ENCODE measurements at places on chromosomes 7 and 10.
A peak's percentile ranks its signal among the peaks of the same experiment; 100 is the strongest.

- no peak for DNase-seq
These were observed 50.0 kb upstream of the BET1 start for GRCh38 chr7:94054130-94054529.

GRCh38 chr7:80208700-80209099 lies 74.1 kb downstream of the GNAI1 start:
- DNase-seq, result no peak

GRCh38 chr10:24723788-24724380 lies at the start of gene ARHGAP21:
Gene ARHGAP21, minus strand, starts transcription at chr10:24723887. Its CDS starts 1,988 bp downstream, at chr10:24721899.
- no peak for DNase-seq

DNA sequence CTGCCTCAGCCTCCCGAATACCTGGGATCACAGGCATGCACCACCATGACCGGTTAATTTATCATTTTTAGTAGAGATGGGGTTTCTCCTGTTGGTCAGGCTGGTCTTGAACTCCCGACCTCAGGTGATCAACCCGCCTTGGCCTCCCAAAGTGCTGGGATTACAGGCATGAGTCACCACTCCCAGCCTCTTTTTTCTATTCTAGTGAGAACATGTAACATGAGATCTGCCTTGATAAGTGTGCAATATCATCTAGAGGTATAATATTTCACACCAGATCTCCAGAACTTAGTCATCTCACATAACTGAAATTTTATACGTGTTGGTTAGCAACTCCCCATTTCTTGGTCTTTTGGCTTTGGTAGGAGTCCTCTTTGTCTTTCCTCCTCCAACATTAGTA lies 656.9 kb downstream of the CNTNAP2 start:
- peak; percentile 67 for DNase-seq

GRCh38 chr10:122543676-122544445 lies 16.7 kb upstream of the DMBT1 start:
- no peak for DNase-seq

GRCh38 chr7:94391726-94392392 lies 2.8 kb upstream of the COL1A2 start:
- DNase-seq, result no peak

DNA sequence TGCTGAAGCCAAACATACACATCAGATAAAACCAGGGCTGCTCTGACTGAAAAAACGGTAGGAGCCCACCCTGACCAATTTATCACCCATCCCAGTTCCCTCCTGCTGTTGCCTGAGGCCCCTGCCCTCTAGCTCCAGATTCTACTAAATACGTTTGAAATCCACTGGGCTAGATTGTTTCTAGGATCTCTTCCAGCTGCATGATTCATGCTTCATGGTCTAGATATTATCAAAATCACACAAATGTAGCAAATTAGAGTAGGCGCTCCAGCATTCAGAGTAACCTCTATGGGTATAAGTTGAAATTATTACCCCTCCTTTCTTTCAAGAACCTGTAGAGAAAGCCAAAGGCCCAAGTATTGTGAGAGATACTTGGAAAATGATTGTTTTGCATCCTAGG lies 151.2 kb upstream of the FAM13C start:
- no peak for DNase-seq

- no peak for DNase-seq
These were observed 170.5 kb downstream of the SLIT1 start for GRCh38 chr10:97015240-97015639.

- DNase-seq, result no peak
These were observed 95.3 kb downstream of the LRRC4 start for GRCh38 chr7:127935847-127936376.

GRCh38 chr7:50212666-50213621 lies 91.6 kb upstream of the IKZF1 start:
- DNase-seq, result no peak

DNA sequence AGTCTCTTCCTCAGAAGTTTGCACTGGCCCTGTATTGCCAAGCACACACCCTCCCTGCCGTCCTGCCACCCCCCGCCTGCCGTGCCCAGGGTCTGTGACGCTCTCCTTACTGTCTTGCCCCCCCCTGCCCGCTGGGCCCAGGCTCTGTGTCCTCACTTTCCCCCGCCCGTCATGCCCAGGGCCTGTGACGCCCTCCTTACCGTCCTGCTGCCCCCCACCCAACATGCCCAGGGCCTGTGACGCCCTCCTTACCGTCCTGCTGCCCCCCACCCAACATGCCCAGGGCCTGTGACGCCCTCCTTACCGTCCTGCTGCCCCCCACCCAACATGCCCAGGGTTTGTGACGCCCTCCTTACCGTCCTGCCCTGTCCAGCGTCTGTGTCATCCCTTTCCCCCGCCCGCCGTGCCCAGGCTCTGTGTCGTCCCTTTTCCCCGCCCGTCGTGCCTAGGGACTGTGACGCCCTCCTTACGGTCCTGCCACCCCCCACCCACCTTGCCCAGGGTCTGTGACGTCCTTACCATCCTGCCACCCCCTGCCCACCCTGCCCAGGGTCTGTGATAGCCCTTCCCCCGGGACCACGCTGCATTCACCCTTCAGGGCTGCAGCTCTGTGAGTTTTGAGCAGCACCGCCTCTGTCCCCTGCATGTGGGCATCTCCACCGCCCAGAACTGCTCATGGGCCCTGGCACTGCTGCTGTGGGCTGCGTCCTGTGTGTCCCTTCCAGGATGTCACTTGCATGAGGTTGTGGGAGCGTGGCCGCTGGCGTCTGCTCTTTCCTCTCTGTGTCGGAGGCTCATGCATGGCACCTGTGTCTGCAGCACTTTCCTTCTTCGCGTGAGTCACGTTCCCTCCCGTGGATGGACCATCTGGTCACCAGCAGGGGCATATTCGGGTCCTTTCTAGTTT lies 19.3 kb upstream of the PRKAR1B start:
- no peak for DNase-seq

GRCh38 chr7:6294839-6295238 lies 22.4 kb upstream of the CYTH3 start:
- DNase-seq, result no peak

DNA sequence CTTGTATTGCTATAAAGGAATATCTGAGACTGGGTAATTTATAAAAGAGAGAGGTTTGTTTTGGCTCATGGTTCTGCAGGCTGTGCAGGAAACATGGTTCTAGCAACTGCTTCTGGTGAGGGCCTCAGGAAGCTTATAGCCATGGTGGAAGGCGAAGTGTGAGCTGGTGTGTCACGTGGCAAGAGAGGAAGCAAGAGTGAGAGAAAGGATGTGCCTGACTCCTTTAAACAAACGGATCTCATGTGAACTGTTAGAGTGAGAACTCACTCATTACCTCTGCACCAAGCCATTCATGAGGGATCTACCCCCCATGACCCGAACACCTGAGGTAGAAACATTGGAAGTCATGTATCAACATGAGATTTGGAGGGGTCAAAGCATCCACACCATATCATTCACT lies 7.7 kb upstream of the ITPRIP start:
- DNase-seq, result no peak

DNA sequence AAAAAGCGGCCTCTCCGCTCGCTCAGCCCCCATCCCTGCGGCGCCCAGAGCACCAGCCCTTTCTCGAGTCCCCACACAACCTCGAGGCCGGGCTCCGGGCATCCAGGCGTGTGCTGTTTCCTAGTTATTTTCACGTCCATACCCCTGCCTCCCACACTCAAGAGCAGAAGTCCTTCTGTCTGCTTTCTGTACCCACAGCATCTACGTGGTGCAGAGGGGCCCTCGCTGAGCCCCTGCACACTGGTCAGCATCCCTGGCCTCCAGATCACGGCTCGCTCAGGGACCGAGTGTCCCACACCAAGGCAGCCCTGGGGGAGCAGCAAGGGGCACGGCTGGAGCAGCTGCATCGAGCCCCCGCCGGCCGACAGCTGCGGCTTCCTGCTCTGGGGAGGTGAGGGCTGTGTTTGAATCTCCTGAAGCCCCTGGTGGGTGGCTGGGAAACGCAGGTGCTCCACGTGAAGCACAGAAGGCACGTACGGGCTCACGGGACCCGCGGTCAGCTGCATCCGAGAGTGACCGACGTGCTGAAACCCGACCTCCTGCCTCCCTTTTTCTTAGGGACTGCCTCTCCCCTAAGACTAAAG lies 333.1 kb downstream of the DNAJB6 start:
- no peak for DNase-seq

- no peak for DNase-seq
These were observed 236.6 kb upstream of the PPP1R3A start for GRCh38 chr7:114155116-114156110.

GRCh38 chr10:5629303-5630111 lies 36.9 kb downstream of the ASB13 start:
- peak; percentile 29 for DNase-seq

DNA sequence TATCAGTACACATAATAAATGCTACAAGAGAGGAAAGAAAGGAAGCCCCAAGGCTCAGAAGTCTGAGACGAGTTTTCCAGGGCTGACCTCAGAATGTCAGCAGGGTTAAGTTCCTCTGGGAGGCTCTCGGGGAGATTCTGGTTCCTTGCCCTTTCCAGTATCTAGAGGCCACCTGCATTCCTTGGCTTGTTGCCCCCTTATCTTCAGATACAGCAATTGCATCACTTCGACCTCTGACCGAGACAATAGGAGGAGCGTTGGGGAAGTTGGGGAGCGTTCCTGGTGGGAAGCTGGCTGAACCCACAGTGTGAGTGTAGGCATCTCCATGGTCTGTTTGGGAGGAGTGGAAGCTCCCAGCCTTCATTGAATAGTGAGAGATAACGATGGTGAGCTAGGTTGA lies 72.0 kb upstream of the MTPN start:
- DNase-seq, result no peak

DNA sequence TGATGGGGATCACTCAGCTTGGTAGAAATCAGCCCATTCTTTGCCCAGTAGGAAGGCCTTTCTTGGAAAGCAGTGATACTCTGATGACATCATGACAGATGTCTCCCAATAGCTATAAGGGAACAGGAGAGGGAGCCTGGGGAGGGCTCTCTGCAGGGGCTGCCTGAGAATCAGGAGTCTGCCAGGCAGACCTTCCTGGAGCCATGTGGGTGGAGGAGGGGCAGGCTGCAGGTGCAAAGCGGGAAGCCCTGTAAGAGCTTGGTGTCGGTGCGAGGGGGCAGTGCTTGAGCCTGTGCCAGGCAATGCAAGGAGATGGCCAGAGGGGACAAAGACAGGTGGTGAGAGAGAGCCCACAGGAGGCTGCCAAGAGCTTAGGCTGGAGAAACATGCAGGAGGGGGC lies 5.0 kb upstream of the TNS3 start:
- DNase-seq, result peak; percentile 91

DNA sequence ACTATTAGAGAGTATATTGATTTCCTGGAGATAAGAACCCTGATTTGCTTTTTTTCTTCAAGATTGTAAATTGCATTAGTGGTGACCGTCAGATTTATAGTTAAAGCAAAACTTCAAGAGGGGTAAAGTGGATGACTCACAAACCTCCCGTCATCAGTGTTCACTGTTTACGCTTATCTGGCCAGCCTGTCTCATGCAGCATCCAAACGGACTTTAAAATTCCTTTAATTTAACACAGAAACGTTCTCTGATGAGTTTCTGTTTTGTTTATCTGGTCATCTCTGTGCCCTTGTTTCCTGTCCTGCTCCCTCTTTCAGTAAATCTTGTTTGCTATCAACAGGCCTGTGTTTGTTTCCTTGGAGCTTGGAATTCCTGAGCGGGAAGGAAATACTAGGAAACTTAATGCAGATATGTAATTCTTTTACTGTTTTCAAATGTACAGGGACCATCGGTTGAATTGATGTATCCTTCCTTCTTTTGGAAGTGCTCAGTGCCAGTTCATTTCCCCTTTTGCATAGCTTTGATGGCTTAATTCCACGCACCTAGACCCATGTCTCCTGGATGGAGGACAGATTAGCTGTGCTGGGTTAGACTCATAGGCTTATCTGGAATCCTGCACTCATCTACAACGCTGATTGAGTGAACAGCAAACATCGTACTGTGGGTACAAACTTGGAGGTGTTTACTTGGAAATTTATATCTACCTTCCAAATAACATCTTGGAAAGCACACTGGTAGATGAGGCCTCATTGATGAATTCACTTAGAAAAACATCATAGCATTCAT lies 21.3 kb downstream of the PTPRE start:
- DNase-seq, result no peak

GRCh38 chr7:1883031-1883761 lies 213.1 kb downstream of the ELFN1 start:
- no peak for DNase-seq

- DNase-seq, result no peak
These were observed 47.1 kb upstream of the DYNC1I1 start for GRCh38 chr7:95725205-95725604.

GRCh38 chr7:1144269-1144771 lies 15.7 kb downstream of the ZFAND2A start:
- no peak for DNase-seq

GRCh38 chr7:84399661-84400060 lies 205.1 kb upstream of the SEMA3A start:
- DNase-seq, result no peak

GRCh38 chr10:3805201-3805790 lies 20.3 kb upstream of the KLF6 start:
- DNase-seq, result no peak

- DNase-seq, result no peak
These were observed 484.6 kb downstream of the GATA3 start for GRCh38 chr10:8539056-8539455.

DNA sequence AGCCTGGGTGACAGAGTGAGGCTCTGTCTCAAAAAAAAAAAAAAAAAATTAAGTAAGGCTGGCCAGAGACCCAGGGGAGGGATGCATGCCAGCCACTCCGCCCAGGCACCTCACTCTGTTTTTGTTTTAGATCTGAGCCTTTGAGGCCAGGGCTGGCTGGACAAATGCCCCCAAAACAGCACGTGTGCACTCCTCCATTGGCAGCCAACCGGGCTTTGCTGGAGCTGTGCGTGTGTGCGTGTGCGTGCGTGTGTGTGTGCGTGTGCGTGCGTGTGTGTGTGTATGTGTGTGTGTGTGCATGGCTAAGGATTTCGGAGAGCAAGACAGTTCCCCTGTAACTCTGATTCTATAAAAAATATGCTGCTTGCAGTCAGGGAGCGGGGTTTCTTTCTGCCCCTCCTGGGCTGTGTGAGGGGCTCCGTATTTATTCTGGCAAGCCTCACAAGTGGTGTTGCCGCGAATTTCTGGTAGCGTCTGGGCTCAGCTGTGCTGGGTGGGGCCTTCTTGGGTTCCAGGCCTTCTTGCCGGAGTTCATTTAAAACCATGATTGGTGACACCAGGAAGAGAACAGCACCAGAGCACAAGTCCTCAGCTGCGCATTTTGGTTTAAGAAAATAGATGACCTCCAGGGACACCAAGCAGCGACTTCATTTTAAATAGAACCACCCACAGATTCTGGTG lies 28.1 kb upstream of the UNCX start:
- DNase-seq, result no peak

Data from NCI-H2029 treated with DMSO at 0.1 percent for 48 hours (cell line).